ENCODE measurements at places on chromosomes 6 and 20. TPM values are rescaled to one million over a fixed set of nuclear protein-coding genes. Genes with fewer than 3 reads are reported as not detected.
A peak's percentile ranks its signal among the peaks of the same experiment; 100 is the strongest.

GRCh38 chr6:50264995-50265571 is 215.4 kb upstream of the DEFB112 start:
- no peak for DNase-seq

DNAAF9 gene
- 24.8 TPM for total RNA-seq

DNA sequence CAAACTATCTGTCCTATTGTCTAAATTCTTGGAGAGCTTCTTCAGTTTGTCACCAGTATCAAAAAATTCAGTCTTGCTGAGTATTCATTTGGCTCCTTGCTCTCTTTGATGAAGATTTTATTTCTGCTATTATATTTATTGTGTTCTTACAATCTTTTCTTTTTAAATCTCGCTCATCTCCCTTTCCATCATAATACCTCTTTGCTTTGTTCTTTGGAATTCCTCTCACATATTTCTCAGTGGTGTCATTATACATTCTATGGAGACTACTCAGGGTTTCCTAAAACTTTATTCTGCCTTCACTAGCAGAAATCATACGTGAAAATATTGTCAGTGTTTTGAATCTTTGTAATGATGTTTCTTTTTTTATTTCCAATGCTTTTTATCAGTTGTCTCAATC is 445.2 kb upstream of the ID4 start:
- no peak for DNase-seq

DNA sequence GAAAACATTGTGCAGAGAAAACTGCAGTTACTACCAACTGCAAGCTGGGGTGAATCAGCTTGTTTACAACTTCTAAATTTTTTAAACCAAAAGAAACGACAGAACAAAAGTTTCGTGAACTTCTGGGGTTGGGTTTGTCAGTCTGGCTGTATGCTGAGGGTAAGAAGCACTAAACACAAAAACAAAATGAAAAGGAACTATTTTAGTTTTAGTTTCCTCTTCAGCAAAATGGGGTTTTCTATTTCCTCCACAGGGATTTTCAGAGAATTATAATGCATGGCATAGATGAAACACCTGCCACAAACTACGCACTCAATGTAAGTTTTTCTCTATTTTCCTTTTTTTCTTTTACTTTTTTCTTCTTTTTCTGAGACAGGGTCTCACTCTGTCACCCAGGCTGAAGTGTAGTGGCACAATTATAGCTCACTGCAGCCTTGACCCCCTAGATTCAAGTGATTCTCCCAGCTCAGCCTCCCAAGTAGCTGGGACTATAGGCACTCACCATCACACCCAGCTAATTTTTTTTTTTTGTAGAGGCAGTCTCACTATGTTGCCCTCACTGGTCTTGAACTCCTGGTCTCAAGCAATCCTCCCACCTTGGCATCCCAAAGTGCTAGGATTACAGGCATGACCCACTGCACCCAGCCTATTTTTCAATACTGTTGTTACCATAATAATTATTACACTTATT is 40.6 kb downstream of the CGA start:
- no peak for DNase-seq

GRCh38 chr20:59743767-59744485 is 139.6 kb downstream of the PHACTR3 start:
- no peak for DNase-seq

DNA sequence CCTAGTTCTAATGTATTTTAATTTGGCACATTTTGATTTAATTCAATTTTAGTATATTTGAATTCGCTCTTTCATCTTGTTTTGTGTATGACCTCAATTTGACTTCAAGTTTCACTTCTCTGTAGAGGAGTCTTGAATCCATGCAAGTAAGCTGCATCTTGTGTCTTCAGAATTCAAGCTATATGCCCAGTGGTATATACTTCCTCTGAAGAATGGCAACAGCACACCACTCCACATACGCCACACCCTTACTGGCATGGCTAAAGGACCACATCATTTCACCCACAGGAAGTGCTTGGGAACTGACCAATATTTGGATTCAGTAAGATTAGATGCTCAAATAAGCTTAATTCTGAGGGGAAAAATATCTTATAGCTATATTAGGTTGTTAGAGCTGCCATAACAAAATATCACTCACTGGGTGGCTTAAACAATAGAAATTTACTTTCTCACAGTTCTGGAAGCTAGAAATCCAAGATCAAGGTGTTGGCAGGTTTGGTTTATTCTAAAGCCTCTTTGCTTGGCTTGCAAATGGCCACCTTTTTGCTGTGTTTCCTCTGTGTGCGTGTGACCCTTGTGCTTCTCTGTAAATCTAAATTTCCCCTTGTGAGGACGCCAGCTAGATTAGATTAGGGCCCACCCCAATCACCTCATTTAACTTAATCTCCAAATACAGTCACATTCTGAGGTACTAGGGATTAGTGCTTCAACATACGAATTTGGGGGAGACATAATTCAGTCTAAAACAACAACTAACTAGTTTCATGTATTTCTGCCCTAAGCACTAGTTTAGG is 2.8 kb upstream of the ASF1A start:
- DNase-seq: no peak

LGSN gene
- 0.38 TPM for total RNA-seq

DNA sequence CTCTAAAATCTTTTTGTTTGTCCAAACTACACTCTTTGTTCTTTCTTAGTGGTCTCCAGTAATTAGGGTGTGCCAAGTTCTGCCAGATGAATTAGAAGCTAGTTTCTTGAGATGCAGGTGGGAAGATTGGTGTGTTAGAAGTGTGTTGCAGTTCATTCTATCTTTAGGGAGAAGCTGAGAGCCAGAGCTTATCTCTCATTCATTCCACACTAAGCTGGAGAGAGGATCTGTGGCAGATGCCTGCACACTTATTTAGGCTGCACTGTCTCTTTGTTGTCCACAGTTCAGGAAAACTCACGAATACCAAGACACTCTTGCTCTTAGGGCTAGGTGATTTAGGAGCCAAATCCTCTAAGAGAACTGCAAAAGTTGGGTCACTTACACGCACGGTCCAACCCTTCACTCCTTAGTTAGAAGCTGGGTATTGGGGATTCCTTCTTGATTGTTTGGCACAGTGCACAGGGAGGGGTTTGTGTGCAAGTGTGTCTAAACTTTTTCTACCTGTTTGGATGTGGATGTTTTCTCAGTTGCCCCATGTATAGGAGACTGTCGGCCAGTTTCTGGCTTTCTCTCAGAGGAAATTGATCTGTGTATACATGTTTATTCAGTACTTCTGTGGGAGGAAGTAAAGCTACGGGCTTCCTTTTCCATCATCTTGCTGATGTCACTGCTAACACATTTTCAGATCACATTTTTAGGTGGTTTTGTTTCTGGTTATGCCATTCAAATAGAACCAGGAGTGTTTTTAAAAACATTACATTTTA is 49.5 kb downstream of the SMAP1 start:
- no peak for DNase-seq

GSTA1 gene
- total RNA-seq: 1.9 TPM

DNA sequence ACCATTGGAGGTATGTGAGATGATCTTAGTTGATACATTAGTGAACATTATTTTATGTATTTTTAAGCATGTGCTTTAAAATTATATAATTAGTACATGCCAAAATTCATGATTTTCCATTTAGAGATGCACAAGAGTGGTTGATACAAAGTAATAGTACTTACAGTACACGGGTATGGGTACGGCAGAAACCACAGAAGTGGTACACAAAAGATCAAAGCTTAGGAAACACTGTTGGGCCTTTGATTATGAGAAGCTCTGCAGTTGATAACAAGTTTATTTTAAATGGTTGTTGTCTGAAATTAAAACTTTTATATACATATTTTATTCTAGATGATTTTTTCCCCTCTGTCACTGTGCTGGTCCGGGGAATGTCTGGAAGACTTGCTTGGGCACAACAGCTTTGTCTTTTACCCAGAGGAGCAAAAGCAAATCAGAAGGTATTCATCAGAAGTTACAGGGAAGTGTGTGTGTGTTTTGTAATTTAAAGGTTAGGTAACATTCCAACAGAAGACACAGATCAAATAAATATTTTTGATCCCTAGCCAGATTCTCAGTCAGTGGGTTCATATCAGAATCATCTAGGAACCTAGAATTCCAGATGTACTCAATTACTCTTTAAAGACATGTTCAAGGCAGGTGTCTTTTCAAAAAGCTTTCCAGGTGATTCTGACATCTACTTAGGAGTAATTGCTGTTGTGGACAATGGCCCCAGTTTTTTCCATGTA is 32.5 kb upstream of the ADIG start:
- DNase-seq: no peak

- DNase-seq: no peak
Measured at GRCh38 chr20:33621717-33622400, 40.3 kb upstream of the C20orf144 start.

DNA sequence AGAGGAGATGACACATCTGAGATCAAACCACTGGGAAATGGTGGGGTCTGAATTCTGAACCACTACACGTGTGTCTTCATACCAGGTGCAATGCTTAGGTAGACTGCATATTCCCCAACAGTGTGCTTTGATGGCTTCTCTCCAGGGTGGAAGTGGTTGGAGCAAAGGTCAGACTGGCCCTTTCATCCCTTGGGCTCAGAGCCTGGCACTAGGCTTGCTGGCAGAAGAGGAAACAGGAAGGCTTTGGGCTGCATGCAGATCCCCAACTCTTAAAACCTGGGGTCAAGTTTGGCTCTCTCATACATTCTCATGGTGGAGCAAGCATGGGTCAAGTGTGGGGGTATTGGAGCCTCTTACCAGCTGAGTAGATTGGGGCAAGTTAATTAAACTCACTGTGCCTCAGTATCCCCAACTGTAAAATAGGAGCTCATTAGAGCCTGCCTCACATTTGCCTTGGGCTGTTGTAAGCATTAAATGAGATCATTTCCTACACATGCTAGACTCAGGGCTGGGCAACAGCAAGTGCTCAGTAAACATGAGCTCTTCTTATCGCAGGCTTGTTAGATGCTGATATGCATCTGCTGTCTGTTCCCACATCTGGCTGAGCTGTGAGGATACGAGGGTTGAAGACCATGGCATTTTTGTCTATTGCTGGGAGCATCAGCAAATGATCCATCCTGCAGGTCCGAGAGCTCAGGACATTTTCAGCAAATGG is 51.6 kb upstream of the FAM83D start:
- no peak for DNase-seq

- no peak for DNase-seq
Measured at GRCh38 chr6:51960419-51960818, 127.0 kb downstream of the PKHD1 start.

DNA sequence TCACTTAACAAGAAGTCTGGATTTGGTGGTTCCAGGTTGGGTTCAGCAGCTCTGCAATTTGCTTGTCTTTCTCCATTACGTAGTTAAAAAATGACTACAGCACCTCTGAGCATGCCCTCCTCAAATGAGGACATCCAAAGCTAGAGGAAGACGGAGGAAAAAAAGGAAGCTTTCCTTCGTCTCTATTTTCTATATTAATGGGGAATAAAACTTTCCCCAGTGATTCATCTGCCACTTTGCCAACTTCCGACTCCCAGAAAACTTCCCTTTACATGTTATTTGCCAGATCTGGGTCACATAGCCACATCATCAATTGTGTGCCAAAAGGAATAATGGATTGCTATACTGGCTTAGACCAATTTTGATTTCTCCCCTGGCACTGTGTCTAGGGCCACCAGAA is 69.5 kb downstream of the ZFAND3 start:
- no peak for DNase-seq

PPP1R16B gene
- total RNA-seq: 22.1 TPM

BPIFB1 gene
- 0.67 TPM for total RNA-seq

DNA sequence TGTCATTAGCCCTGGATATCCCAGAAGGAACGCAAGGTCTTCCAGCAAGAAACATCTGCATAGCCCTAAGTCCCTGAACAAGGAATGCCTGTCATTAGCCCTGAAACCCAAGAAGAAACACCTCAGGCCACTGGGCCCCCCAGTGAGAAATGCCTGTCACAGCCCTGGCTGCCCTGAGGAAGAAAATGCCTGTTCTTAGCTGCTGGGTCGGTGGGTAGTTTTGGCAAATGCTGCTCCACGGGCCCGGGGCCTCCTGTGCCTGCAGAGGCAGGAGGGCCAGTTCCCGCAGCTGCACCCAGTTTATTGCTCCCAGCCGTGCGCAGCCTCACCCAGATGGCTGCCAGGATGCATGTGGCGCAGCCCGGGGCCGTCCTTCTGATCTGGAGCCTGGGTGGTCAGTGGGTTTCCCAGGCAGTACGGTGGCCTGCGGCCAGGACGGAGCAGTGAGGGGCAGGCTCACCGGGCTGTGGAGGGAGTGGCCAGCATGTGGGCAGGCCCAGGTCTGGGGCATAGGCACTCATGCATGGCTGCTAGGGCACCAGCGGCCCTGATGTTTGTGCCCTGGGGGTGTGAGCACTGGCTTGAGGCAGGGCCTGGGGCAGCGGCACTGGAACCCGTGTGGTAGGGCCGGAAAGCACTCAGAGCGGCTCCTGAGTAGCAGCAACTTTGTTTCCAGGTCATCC is 219.0 kb downstream of the ERMARD start:
- DNase-seq: peak; percentile 58

- no peak for DNase-seq
Measured at GRCh38 chr6:39296745-39297640, 17.2 kb downstream of the KCNK17 start.

DNA sequence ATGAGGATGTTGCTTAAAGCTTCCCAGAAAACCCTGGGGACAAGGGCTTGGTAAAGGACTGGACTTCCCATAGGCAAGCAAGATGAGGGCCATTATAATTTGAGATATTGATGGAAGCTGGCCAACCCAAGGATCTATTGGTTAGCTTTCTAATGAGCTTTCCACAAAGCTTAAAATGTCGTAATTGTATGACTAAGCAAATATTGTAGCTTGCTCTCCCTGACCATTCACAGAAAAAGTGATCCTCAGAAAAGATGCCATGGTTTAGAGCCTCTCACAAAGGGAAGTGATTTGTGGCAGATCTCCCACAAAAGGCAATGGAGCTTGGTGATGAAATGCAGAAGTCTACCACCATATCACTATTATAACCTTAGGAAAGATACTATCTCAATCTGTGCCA is 13.6 kb downstream of the IL17F start:
- DNase-seq: no peak

DNA sequence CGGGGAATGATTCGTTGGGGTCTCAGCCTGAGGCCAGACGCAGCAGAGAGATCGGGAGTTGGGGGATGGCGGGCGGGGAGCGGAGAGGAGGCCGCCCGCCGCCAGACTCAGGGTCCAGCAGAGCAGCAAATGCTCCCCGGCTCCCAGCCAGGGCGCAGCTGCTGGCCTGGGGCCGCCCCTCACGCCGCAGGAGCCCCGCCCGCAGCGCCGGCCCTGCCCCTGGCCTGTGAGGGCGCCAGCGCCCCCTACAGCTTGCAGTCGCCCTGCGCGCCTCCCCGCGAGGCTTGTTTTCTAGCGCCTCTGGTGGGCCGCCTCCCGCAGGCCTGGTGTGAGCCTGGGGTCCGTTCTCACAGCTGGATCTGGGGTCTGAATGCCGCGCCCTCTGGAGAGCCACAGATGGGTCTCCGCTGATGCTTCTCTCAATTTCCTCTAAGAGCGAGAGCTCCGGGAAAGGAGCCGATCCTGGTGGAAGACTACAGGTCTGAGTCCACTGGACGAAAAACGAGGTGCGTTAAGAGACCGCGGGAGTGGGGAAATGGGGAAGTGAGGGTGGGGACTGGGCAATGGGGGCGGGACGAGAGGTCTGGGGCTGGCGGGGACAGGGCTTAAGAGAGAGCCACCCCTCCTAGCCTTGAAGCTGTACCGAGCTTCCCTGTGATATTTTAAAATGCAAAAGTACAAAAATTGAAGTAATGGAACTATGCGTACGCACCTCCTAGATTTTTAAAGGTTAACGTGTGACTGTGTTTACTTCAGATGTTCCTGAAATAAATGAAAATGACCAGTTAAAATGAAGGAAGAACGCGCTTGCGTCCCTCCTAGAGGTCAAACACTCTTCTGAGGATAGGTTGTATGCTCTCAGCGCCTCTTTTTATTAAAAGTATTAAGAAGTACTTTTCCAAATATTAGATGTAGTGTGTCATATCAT is 30.1 kb downstream of the TRIM38 start:
- DNase-seq: peak; percentile 97

GRCh38 chr20:60715172-60715571 is 536.9 kb upstream of the CDH4 start:
- no peak for DNase-seq

Data from upper lobe of right lung (tissue), 1 donor.